8988T (cell line): ENCODE measurements at places on chromosomes 2 and 18.

GRCh38 chr2:145155196-145155595 is 635.3 kb upstream of the ZEB2 start:
- DNase-seq: no peak

DNA sequence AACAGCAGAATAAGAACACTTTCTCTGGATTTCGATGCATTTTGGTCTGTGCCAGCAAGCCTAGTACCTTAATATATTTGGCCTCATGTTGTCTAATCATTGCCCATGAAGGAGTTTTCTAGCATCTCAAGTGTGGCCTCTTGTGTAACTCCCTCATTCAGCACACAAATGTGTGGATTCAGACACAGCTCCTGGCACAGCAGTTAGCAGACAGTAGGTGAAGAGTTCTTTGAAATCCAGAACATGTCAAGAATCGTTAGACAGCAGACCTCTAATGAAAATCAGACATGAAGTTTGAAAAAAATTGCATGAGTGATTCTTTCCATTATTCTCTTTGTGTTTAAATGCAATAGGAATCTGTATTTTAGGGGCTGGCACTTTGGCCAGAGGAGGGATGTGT is 177.0 kb downstream of the FMNL2 start:
- no peak for DNase-seq

GRCh38 chr2:35963357-35963756 is 392.2 kb upstream of the CRIM1 start:
- DNase-seq: no peak

DNA sequence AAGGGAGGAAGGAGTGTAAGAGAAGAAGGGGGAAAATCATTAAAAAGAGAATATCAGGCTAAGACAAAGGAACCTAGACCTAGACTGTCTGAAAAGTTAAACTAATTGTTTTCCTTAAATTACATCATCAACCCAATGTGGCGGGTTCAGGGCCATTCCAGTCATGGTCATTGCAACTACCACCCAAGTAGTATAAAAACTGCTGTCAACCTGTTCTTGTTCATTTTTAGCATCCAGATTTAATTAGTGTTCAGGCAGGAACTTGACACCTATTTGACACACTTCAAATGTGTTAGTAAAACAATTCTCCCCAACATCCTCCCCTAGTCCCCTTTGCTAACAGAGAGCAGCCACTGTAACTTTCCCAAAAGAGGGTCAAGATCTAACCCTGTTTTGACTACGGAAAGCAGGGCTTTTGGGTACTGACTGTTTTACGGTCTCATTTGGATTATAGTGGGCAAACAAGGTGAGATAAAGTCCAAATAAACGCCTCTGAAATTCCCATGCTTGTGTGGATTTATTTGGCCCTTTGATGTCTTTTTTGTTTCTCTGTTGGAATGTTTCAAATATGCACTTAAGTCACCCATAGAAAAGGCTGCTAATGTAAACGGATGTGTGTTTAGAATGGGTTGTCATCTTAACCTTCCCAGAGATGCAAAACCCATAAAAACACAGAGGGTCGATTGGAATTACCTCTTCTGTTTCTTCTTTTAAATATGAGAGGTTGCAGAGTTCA is 19.3 kb upstream of the TANC1 start:
- DNase-seq: no peak

DNA sequence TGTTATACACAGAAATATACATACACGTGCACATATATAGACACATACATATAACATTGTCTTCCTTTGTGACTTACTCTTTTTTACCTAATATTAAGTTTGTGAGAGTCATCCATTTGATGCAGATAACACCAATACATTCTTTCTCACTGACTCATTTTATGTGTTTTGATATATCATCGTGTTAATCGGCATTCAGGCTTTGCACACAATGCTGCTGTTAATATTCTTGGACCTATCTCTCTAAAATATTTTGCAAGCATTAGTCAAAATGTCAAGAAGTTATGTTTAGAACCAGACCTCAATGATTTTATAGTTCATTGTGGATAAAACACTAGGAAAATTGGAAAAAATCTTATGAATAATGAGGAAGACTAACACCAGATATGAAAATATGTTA is 441.1 kb downstream of the LRATD1 start:
- no peak for DNase-seq

GRCh38 chr2:135709992-135710391 is 31.7 kb upstream of the UBXN4 start:
- peak; percentile 23 for DNase-seq

- no peak for DNase-seq
Measured at GRCh38 chr2:59093571-59093970, 852.4 kb upstream of the FANCL start.

DNA sequence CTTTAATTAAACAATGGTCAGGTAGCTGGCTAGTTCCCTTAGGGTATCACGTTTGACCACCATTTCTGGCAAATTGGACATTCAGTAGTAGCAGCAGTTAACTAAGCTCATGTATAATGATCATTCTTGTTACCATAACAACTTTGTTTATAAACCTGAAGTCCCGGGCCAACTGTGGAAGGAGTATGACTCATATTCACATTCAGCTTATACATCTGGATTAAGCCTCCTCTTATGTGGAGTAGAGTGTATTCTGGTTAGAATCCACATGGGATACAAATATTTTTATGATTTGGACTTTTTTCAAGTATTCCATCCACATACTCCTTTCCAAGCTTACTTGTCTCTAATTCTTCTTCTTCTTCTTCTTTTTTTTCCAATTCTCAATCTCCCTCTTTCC is 70.3 kb upstream of the ZSWIM2 start:
- DNase-seq: no peak

DNA sequence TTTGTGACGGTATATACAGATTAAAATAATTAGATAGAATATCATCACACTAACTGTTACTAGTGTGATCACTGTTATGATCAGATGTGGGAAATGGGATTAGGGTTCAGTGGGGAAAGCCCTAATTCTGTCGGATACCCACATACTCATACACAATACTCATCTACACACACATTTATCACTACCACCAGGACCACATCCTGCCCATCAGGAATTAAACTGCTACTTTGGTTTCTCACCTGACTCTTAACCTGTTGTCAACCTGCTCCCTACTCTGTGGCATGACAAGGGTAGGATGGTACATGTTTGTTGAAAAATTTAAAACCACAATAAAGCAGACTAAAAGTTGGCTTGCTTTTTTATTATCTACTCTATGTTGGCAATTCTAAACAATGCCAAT is 24.8 kb upstream of the CYP26B1 start:
- DNase-seq: no peak

DNA sequence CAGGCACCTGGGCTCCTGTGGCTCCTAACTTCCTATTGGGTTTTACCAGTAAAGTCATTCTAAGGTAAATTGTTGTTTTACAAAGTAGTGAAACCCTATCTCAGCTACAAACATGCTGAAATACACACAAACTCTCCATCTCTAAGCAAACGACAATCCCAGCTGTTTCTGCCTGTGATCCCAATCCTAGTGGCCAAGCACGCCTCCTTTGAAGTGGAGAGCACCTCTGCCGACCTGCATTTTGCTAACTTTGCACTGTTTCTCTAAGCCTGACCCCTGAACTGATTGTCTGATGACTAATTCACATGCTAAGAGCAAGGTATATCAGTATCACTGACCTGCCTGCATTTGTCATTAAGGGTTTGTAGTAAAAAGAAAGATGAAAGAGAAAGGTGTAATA is 124.3 kb downstream of the PAX3 start:
- DNase-seq: no peak

DNA sequence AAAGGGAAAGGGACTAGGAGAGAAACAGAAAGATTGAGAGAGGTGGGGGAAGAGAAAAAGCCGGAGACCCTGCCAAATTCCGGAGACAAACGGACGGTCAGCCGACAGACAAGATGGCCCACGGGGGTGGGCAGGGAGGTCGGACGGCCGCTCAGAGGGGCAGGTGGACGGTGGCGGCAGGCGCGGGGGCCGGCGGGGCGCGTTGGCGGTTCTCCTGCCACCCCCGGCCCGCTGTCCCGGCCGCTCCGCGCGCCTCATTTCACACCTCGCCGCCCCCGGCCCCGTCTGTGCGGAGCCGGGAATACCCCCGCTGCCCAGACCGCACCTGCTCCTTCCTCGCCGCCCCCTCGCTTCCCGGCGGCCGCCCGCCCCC is 935 bp downstream of the SLC30A3 start:
- DNase-seq: no peak

- no peak for DNase-seq
Measured at GRCh38 chr2:196486146-196486545, 153.4 kb upstream of the CCDC150 start.

- DNase-seq: no peak
Measured at GRCh38 chr2:102505290-102505689, 32.3 kb downstream of the SLC9A4 start.

DNA sequence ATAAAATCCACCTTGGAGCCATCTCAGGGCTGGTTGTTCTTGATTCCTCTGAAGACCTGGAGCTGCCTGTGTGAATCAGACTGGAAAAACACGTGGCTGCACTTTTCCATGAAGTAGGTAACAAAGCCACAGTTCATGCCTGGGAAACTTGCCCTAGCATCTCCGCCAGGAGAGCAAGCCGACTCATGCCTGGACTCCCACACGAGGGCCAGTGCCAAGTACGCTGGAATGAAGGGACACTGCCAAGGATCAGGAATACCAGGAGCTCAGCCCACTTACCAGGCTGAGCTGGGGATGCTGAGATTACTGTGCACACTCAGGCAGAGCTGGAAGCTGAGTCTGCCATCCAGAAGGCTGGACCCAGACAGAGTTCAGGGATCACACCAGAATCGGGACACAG is 10.9 kb upstream of the FHL2 start:
- DNase-seq: no peak

- no peak for DNase-seq
Measured at GRCh38 chr2:31205613-31206012, 11.7 kb downstream of the CAPN14 start.
